ENCODE measurements at places on chromosomes 3 and 15.

DNA sequence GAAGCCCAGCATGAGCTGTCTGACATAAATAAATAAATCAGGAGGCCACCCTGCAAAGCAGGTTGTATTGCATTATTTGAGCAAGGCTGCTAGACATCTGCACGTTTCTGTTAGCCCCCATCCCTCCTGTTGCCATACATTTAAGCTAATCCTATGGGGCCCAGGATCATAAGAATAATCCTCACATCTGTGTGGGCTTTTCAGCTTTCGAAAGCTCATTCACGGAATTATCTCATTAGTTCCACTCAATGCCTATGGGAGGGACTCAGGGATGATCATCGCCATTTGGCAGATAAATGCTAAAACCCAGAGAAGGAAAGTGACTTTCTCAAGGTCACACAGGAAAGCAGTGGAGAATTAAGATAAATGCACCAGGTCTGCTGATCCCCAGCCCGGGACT lies 123.4 kb downstream of the TLE3 start:
- H3K27ac ChIP-seq, result no peak overlapping the region
- no peaks in the 10 kb centered on the region for H3K4me1 ChIP-seq
- H3K27me3 ChIP-seq, result peaks cover 28% of the 10 kb centered on the region
- H3K4me3 ChIP-seq, result no peak overlapping the region

DNA sequence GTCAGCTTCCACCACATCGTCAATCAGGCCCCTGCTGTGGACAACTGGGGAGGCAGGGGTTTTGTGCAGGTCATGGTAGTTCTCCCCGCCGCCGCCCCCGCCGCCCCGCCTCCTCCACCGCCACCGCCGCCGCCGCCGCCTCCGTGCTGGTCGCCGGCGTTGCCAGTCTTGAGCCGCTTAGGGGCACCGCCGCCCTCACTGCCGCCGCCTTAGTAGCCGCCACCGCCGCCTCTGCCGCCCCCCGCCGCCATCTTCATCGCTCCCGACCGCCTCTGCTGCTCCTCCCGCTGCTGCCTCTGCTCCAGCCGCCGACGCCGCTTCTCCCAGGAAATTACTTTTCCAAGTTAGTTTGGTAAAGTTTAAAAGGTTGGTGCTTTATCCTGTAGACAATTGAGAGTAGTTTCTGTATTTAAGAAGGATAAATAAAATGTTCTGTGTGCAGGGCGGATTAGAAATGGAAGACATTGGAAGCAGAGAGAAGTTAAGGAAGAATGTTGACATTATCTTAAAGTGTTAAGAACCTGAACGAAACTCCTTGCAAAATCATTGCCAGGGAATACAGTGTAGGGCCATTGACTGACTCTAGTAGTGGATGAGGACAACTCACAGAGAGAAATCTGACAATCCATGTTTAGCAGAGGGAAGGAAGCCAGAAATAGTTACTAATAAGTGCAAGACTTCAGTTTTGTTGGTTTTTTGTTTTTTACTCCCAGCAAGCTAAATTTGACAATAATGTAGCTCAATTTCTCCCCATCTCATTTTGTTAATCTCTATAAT lies 53.0 kb upstream of the GOLGA8A start:
- peaks cover 8% of the 10 kb centered on the region for H3K27me3 ChIP-seq
- no peaks in the 10 kb centered on the region for H3K4me1 ChIP-seq
- H3K4me3 ChIP-seq, result no peak overlapping the region
- H3K36me3 ChIP-seq, result no peaks in the 10 kb centered on the region
- DNase-seq, result no peak

DNA sequence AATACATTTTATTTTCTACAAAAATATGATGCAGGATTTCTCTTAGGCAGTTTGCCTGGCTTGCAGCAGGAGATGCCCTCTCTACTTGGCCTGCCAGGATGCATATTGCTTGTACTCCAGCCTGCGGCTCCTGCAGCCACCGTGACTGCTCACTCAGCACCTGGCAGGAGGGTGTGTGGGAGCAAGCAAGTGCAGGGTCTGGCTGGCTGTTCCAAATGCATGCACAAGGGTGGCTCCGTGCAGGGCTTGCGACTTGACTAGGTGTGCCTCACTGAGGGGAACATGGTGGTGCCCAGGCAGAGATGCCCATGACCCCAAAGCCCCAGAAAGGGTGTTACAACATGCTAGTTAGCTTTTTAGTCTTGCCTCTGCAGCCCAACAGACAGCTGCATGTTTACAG lies 1240.2 kb upstream of the ALCAM start:
- no peaks in the 10 kb centered on the region for H3K27me3 ChIP-seq
- H3K36me3 ChIP-seq, result no peaks in the 10 kb centered on the region
- H3K27ac ChIP-seq, result no peak overlapping the region
- no peaks in the 10 kb centered on the region for H3K4me1 ChIP-seq
- DNase-seq, result no peak

- no peaks in the 10 kb centered on the region for H3K27me3 ChIP-seq
- H3K27ac ChIP-seq, result no peak overlapping the region
- H3K4me1 ChIP-seq, result no peaks in the 10 kb centered on the region
These were observed 220.0 kb downstream of the ZMAT3 start for GRCh38 chr3:178851564-178851963.

GRCh38 chr15:62933386-62933785 lies 109.2 kb upstream of the TPM1 start:
- H3K36me3 ChIP-seq, result no peaks in the 10 kb centered on the region
- H3K4me3 ChIP-seq, result no peak overlapping the region
- no peaks in the 10 kb centered on the region for H3K4me1 ChIP-seq
- H3K27ac ChIP-seq, result no peak overlapping the region
- peaks cover 19% of the 10 kb centered on the region for H3K27me3 ChIP-seq

DNA sequence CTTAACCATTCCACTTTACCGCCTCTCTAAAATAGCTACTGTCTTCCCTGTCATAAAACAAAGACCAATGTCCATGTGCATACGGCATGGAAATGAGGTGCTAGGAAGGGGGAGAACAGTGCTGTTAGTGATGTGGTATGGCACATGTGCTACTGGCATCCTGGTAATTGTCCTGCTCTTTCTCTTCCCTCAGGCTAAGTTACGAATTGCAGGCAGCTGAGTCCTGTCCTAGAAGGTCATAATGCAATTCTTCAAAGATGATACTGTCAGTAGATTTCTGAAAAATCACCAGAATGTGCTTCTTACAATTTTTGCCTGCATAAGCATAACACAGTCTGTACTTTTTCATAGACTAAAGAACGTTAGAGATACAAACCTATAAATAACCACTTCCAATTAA lies 216.8 kb downstream of the RSL24D1 start:
- no peak overlapping the region for H3K4me3 ChIP-seq
- no peaks in the 10 kb centered on the region for H3K36me3 ChIP-seq
- DNase-seq, result no peak

- H3K27me3 ChIP-seq, result no peaks in the 10 kb centered on the region
- H3K36me3 ChIP-seq, result no peaks in the 10 kb centered on the region
- no peak overlapping the region for H3K27ac ChIP-seq
- no peak overlapping the region for H3K4me3 ChIP-seq
These were observed 436.2 kb upstream of the SUCLG2 start for GRCh38 chr3:68090571-68090970.

DNA sequence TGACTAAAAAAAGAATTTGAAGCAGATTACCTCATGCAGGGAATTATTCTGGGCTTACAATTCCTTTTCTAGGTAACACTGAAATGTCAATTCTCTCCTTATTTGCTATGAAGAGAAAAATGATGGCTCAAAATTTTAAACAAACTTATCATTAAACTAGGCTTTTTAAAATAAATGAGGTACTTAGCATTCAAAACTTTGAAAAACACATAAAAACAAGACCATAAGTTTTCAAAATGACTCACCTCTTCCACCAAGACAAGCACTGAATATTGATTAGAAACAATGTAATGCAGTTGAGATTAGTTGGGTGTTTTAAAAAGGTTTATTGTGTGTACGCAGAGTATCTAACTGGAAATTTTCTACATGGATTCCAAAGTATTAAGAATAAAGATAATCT lies 154.6 kb downstream of the ADAM10 start:
- H3K4me3 ChIP-seq, result no peak overlapping the region
- DNase-seq, result no peak
- H3K27ac ChIP-seq, result no peak overlapping the region
- no peaks in the 10 kb centered on the region for H3K27me3 ChIP-seq

DNA sequence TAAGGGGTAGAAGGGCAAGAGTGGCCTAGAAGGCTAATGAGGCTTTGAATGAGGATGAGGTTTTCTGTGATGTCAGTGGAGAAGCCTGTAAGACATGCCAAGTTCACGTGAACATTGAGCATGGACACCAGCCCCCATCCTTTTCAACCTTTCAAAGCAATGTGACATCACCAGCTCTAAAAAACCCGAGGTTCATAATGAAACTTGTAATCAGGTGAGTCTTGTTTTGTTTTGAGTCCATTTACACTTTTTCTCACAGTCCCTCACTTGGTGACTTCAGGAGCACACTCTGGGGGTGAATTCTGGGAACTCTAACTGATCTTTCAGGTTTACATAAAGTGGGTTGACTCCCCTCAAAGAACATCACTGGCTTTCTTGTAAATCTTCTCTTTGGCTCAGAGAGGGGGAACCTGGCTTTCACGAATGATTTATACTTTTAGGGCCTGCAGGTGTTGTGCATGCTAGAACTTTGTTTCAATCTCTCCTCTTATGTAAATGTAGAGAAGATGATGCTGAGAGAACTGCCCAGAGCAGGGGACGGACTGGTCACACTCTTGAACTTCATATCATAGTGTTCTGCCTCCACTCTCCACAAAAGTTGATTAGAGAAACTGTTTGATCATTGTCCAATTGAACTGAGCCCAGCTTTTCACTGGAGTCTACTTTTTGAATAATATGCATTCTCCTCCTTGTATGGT lies 224.7 kb upstream of the SATB1 start:
- no peak overlapping the region for H3K27ac ChIP-seq
- H3K27me3 ChIP-seq, result no peaks in the 10 kb centered on the region
- peak; percentile 21 for DNase-seq
- no peaks in the 10 kb centered on the region for H3K36me3 ChIP-seq

GRCh38 chr3:143001034-143001368 lies 369 bp upstream of the U2SURP start:
- H3K4me1 ChIP-seq, result peaks cover 29% of the 10 kb centered on the region
- no peak for DNase-seq
- peak overlapping the region; percentile 100 for H3K4me3 ChIP-seq
- no peaks in the 10 kb centered on the region for H3K36me3 ChIP-seq
- peak overlapping the region; percentile 95 for H3K27ac ChIP-seq

DNA sequence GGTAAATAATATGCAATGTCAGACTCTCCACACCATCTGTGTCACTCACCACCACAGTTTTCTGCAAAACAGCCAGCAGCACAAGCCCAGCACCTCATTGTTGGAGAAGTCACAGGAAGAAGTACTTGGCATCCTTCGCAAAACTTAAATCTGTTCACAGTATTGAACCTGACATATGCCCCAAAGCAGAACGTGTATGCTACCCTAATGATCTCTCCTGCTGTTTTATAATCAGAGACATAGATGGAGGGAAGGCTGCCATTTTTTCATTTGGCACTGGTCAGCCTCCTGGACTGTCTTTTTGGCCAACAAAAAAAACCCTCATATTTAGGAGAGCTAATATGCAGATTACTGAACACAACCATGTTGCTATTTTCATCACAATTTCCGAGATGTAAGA lies 1272.9 kb downstream of the ROBO1 start:
- H3K36me3 ChIP-seq, result no peaks in the 10 kb centered on the region
- H3K4me3 ChIP-seq, result no peak overlapping the region
- H3K4me1 ChIP-seq, result no peaks in the 10 kb centered on the region
- H3K27ac ChIP-seq, result no peak overlapping the region

- no peaks in the 10 kb centered on the region for H3K4me1 ChIP-seq
- no peak for DNase-seq
- no peak overlapping the region for H3K27ac ChIP-seq
- H3K4me3 ChIP-seq, result no peak overlapping the region
- peaks cover 5% of the 10 kb centered on the region for H3K27me3 ChIP-seq
These were observed 13.0 kb upstream of the PCCB start for GRCh38 chr3:136237103-136237502.

DNA sequence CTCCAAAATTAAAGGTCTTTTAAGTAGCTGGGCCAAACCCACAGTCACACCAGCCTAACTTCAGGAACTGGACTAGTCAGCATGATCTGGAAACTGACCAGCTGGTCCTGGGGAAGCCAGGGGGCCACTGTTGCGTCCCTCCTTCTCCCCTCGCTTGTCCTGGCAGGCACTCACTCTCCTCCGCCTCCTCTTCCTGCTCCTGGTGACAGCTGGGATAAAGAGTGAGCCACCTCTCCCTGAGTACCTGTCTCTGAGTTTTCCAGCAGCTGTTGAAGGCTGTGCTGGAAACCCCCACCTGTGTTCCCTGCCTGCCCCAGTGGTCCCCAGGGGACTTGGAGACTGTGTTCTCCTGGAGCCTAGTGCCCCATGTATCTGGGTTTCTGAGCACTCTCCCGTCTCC lies 56.0 kb downstream of the FGD5 start:
- no peaks in the 10 kb centered on the region for H3K27me3 ChIP-seq
- H3K4me3 ChIP-seq, result no peak overlapping the region
- DNase-seq, result no peak
- H3K36me3 ChIP-seq, result no peaks in the 10 kb centered on the region
- H3K4me1 ChIP-seq, result peaks cover 11% of the 10 kb centered on the region

DNA sequence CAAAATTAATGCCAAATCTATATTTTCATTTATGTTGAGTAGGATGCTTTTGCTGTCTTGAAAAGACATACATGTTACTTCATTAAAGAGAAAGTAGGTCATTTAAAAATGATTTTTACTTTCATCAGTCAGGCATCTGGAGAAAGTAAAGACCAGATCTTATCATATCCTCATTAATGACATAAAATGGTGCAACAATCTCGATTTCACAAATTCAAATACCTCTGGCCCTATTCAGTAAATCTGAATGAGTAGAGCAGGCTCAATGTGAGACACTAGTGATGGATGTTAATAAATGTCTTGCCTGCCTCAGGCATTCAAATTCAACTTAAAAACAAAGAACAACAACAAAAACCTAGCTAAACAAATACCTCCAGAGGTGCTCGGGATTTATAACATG lies 714.1 kb downstream of the NAALADL2 start:
- no peak overlapping the region for H3K4me3 ChIP-seq
- DNase-seq, result no peak
- H3K4me1 ChIP-seq, result no peaks in the 10 kb centered on the region
- no peaks in the 10 kb centered on the region for H3K36me3 ChIP-seq

DNA sequence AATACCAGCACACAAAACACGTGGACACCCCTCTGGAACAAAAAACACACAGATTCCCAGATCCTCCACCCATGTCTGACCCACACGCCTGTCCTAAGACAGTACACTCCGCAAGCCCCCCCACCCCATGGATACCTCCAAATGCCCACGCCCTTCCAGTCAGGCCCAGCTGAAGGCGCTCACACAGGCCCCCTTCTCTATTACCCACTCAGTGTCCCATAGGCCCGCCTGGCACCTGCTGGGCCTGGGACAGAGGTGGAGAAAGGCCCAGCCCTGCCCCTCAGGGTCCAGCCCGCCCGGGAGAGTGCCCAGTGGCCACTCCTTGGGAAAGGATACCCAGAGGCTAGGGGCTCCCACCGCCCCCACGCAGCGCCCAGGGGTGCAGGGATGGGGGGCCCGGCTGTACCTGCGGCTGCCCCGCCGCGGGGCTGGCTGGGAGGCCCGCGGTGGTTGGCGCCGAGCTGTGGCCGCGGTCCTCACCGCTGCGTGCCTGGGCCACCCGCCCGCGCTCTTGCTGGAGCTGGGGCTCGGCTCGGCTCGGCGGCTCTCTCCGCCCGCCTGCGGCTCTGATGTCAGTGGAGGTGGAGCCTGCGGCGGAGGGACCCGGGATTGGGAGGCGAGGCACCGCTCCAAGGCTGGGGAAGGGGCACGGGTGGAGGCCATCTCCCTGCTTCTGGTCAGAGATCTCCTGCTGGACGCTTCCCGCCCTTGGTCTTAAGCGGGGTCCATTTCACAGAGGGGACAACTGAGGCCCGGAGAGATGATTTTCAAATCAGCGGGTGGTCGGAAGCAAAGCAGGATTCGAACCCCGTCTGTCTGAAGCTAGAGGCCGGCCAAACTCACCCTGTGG lies at the start of gene CAMK1:
Gene CAMK1 (minus strand): TSS at position 522 of the 850 bp plus-strand sequence. CDS start 2,198 bp downstream, outside the sequence.
- peak within 1 kb of the TSS; percentile 74 for H3K4me3 ChIP-seq
- peak; percentile 49 for DNase-seq
- peaks cover 9% of the 10 kb centered on the region for H3K27me3 ChIP-seq
- H3K4me1 ChIP-seq, result peaks cover 2% of the 10 kb centered on the region
- H3K27ac ChIP-seq, result no peak within 1 kb of the TSS
- H3K36me3 ChIP-seq, result no peaks in the 10 kb centered on the region

Data from T-cell (primary cell).